ENCODE measurements at places on chromosomes 16 and 17. TPM values are rescaled to one million over a fixed set of nuclear protein-coding genes. Genes with fewer than 3 reads are reported as not detected.

DNA sequence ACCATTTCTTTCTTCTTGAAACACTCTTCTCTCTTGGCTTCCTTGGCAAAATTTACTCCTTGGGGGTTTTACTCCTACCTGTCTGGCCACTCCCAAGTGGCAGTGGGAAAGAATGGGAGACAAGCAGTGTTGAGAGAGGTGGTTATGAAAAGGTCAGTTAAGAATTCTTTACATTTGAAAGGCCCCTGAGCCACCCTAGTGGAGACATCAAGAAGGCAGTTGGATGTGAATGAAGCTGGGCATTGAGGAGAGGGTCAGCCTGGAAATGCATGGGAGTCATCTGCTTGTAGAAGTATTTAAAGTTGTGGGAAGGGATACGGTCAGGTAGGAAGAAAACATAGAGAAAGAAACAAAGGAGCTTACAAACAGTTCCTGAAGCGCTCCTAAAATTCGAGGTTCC lies 42.3 kb upstream of the CCNF start:
- no peak for DNase-seq

GRCh38 chr17:68733241-68734176 lies 132.3 kb upstream of the FAM20A start:
- DNase-seq = peak; percentile 92

Gene PIMREG
- total RNA-seq = 0.90 TPM

Gene LPO
- not detected for total RNA-seq

Gene TP53TG3B
- not detected for total RNA-seq

Gene GAS7
- 22.2 TPM for total RNA-seq
